ENCODE measurements at places on chromosomes 2 and 18.

- no peak for DNase-seq
These were observed 104.5 kb upstream of the KLHL14 start for GRCh38 chr18:32877371-32877770.

DNA sequence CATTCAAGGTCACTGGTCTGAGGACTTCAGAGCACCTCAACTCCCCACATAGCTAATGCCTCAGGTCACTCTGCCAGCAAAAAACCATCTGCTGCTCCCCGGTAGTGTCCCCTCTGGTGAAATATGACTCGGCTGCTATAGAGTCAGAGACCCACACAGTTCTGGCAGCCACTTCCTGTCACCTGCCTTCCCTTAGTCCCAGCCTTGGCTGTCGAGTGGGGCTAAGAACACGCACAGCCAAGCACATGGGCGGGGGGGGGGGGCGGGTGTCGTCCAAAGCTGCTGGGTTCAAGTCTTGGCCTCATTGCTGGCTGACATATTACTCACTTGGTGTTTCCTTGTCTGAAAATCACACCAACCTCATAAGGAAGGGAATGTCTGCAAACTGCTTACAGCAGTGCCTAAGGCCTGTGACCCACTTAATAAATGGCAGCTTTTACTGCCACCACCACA lies 37.5 kb downstream of the POLR1A start:
- peak; percentile 33 for DNase-seq

- no peak for DNase-seq
These were observed 132.2 kb downstream of the ARL4C start for GRCh38 chr2:234364661-234365060.

DNA sequence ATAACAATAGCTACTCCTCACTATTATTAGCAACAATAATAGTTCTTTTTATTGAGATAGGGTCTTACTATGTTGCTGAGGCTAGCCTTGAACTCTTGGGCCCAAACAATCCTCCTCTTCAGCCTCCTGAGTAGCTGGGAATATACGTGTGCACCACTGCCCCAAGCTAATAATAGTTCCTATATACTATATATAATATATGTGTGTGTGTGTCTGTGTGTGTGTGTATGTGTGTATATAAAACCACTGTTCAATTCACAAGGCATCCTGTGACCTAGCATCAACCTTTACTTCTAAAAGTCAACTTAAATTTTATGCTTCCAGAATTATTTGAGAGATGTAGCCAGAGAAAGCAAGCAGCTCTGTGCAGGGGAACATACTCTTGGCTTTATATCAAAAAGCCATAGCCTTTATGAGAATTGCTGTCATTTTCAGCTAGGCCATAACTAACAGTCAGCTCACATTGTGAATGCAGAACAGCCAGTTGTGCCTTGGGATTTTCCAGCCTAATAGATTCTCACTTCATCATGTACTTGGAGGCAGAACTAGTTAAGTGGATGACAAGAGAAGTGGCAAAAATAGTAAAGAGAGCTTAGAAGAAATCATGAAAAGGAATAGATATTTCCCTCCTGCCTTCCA lies 665.5 kb downstream of the NYAP2 start:
- no peak for DNase-seq

GRCh38 chr2:241356871-241357260 lies 781 bp downstream of the FARP2 start:
- no peak for DNase-seq

GRCh38 chr18:70382992-70383717 lies 94.3 kb downstream of the SOCS6 start:
- no peak for DNase-seq

GRCh38 chr2:12867631-12868287 lies 151.0 kb downstream of the TRIB2 start:
- no peak for DNase-seq

Data from fibroblast of upper back skin (primary cell).